ENCODE measurements at places on chromosomes 7 and 10. TPM values are rescaled to one million over a fixed set of nuclear protein-coding genes. Genes with fewer than 3 reads are reported as not detected.

- no peak for DNase-seq
Measured at GRCh38 chr7:112833082-112833481, 42.9 kb upstream of the TMEM168 start.

GRCh38 chr7:40786909-40787308, 652.1 kb downstream of the SUGCT start:
- no peak for DNase-seq

GRCh38 chr7:91164506-91164905, 99.7 kb upstream of the FZD1 start:
- DNase-seq, result no peak

GRCh38 chr7:100632951-100633717, 8.2 kb downstream of the TFR2 start:
- DNase-seq, result no peak

DNA sequence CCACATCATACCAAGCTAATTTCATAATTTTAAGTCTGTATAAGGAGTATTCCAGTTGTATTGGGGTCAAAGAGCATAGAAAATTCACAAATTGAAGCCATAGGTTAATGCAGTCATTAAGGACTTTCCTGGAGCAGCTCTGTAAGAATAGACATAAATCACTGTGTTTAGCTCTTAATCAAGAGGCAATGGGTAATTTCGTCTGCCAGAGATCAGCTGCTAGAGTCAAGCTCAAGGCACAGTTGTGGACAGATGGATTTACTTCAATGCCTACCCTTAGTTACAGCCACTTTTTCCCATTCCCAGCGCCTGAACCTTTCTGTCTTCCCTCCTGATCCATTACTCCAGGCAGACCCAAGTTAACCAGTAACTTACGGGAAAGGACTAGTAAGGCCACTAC, 40.6 kb upstream of the AGBL3 start:
- no peak for DNase-seq

- peak; percentile 50 for DNase-seq
Measured at GRCh38 chr7:490461-491291, 29.0 kb downstream of the PDGFA start.

DNA sequence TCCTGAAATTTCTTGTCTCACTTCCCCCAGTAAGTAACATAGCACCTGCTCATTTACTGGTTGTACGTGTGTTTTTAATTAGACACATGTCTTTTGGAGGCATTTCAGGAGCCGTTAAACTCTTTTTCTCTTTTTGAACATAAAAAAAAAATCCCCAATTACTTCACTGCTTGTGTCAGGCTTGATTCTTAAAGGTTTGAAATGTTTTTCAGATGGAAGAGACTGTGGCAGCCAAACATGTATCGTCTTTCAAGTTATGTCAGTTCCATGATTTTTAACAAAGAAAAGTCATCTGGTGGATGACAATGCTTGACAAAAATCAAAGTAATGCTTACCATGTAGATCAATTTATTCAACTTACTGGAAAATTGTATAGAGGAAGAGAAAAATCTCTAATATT, 585.8 kb downstream of the GATA3 start:
- DNase-seq, result no peak

GRCh38 chr7:46682836-46683624, 762.0 kb upstream of the IGFBP3 start:
- DNase-seq, result no peak

DNA sequence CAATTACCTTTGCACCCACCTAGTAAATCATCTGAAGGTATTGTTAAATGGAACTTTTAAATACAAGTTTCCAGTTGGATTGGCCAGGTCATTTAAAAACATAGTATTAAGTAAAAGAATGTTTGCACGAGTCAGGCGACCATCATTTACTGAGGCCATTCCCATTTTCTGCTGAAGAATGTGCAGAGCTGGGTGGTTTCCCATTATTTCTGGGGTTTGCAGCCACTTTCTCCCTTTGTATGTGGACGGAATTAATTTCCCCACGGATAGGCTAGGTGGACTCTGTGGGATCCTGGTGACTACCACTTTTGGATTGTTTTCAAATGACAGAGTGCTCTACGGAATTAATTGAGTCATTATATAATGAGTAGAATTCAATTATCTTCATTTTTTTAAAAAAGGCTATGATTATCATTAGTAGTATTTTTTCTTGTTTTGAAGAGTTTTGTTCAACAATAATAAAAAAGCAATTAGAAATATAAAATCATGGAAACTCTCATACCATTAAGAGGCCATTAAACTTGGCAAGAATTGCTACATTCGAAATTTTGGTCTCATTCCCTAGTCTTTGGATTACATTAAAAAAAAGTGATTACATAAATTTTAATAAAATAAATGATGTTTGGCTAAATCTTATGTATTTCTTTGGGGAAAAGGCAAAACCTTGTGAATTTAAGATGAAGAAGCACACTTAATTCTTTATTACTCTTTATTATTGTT, 120.4 kb upstream of the FZD8 start:
- no peak for DNase-seq

ADK gene
- 111 TPM for total RNA-seq
